ENCODE measurements at places on chromosomes 5 and 9. TPM values are rescaled to one million over a fixed set of nuclear protein-coding genes. Genes with fewer than 3 reads are reported as not detected.

The CAVIN4 gene
- total RNA-seq: 1.7 TPM

The CER1 gene
- not detected for total RNA-seq

The ASS1 gene
- 75.2 TPM for total RNA-seq

The CBY3 gene
- not detected for total RNA-seq

The SLC6A19 gene
- not detected for total RNA-seq

The ADRB2 gene
- total RNA-seq: 26.4 TPM

The ZDHHC11B gene
- 14.9 TPM for total RNA-seq

The FOXD4L5 gene
- 0.38 TPM for total RNA-seq

The ARL14EPL gene
- total RNA-seq: not detected

The TRIM36 gene
- total RNA-seq: 5.5 TPM

The IFT74 gene
- 15.6 TPM for total RNA-seq

The RFK gene
- 18.4 TPM for total RNA-seq

The SPINK6 gene
- total RNA-seq: not detected

The EQTN gene
- total RNA-seq: not detected

The RASGEF1C gene
- not detected for total RNA-seq

The CSF1R gene
- 78.2 TPM for total RNA-seq

The MROH2B gene
- total RNA-seq: not detected

The C5orf58 gene
- not detected for total RNA-seq

The BNC2 gene
- total RNA-seq: 15.0 TPM

The ELL2 gene
- 57.5 TPM for total RNA-seq

The SMAD5 gene
- total RNA-seq: 61.9 TPM

The AJM1 gene
- total RNA-seq: 3.5 TPM

The PTPRD gene
- total RNA-seq: 17.2 TPM

The LCN15 gene
- not detected for total RNA-seq

The MEGF10 gene
- total RNA-seq: 0.30 TPM

The MPDZ gene
- total RNA-seq: 31.3 TPM

The PCDHGB1 gene
- 1.8 TPM for total RNA-seq

The PSAT1 gene
- total RNA-seq: 10.4 TPM

The SPATA31C1 gene
- not detected for total RNA-seq

The PARP8 gene
- 54.6 TPM for total RNA-seq

The DELE1 gene
- total RNA-seq: 75.0 TPM

The VCAN gene
- total RNA-seq: 133 TPM

The TMEM267 gene
- 12.7 TPM for total RNA-seq

The C9 gene
- total RNA-seq: 0.27 TPM

The TAL2 gene
- not detected for total RNA-seq

The TAF11L10 gene
- not detected for total RNA-seq

The TMEM215 gene
- total RNA-seq: 0.09 TPM

The PPP1R2B gene
- total RNA-seq: not detected

The SPZ1 gene
- not detected for total RNA-seq

The ARSB gene
- 21.6 TPM for total RNA-seq

Measured in lower lobe of right lung (tissue), 2 donors.